ENCODE measurements at places on chromosomes 6 and 20. TPM values are rescaled to one million over a fixed set of nuclear protein-coding genes. Genes with fewer than 3 reads are reported as not detected.

DNA sequence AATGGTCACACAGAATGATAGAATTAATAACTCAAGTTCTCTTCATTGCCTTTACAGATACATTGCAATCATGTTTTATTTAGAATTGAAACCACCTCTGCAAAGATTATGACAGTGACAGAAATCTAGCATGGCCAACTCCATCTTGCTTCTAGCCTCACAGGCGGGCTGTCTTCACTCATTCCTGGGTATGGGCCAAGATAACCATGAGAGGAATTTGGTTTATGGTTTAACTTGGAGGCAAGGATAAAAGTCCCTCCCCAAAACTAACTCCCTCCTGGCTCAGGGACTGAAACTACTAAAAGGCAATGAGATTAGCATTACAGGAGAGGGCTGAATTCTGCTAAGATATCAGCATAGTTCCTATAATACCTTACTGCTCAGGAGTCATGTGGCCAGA, 95.2 kb upstream of the CST7 start:
- no peak for DNase-seq

GRCh38 chr20:5652626-5653553, 97.3 kb upstream of the SHLD1 start:
- DNase-seq, result no peak

DNA sequence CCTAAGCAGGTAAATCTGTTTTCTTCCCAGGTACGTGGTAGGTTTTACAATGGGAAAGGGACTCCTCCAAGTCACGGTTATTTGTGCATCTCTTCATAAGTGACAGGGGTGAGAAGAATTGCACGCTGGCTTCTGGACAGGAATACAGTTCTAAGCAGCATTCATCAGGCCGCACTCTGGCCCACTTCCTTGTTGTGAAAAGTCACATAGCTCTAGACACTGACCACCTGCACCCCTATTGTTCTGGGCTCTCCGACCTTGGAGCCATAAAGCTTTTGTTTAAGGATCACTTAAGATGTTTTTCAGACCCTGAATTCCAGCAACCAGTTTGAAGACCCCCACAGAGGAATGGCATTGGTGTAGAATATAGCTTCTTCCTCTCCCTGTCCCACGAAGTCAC, 31.4 kb downstream of the RAMACL start:
- no peak for DNase-seq

The WFDC9 gene
- not detected for total RNA-seq

DNA sequence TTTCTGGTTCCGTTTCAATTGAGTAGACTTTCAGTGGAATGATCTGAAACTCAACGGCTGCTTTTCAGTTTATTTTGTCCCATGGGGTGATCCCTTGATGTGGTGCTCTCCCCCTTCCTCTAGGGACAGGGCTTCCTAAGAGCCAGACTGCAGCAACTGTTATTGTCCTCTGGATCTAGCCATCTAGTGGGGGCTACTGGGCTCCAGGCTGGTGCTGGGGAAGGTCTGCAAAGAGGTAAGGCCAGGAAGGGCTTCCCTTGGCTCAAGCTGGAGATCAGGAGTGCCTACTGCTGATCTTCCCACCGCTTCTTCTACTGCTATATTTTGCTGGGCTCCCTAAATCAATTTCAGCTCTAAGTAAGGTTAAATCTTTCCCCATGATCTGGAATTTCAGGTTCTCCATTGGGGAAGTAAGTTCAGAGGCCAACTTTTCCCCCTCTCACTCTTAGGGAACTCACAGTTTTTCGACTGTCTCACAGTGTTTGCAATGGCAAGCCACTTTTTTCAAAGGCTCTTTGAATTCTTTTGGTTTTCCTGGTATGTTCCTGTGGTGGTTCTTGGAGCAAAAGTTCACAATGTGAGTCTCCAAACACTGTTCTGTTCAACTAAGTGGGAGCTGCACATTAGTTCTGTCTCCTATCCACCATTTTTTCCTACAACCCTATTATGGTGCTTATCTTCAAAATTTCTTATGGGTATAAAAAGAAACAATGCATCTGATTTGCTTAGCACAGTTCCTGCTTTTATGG, 286.2 kb upstream of the EXOC2 start:
- DNase-seq, result no peak

The RNASET2 gene
- total RNA-seq, result 28.2 TPM

GRCh38 chr6:50681213-50681824, 32.0 kb upstream of the TFAP2D start:
- no peak for DNase-seq

DNA sequence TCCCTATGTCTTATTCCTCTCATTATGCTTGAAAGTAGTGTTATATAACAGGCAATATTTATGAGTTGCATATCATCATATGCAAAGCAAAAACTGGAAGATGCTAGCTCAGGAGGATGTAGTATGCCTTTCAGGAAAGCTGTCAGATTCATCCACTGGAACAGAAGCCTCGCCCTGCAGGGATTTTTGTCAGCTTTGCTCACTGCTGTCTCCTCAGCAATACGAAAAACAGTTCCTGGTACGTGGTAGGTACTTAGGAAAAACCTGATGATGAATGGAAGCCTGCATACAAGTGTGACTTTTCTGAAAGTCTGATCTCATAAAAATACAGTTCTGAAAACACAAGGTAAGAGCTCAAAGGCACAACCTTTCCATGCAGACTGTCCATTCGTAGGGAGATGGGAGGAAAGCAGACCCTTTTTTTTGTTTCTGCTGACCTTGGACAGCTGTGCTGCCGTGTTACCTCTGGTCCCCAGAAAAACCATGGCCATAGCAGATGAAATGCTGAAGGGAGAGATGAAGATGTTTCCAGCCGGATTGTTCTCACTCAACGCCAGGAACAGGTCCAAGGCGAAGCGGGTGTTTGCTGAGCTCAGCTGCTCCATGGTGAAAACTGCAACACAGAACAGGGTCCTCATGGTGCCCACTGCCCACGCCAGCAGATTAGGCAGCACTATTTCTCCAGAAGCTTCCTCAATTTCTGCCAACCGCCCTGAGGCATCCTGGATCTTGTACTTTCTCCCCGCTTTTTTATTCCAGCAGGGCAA, 1.5 kb downstream of the SERPINB1 start:
- DNase-seq, result no peak

DNA sequence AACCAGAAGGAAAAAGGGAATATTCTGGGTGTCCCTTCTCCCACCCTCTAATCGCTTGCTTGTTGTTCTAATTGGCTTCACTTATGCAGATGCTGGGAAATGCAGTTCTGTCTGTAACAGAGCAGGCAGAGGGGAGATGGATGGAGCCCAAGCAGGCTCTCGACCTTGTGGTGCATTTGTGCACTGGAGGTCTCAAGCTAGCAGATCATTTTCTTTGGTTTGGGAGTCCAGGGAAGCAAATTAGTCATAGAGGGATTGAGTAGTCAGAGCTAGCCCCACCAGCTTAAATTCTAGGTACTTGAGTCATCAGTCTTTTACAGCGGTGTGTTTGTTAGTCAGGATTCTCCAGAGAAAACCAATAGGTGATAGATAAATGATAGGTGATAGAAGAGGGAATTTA, 234.7 kb upstream of the ECI2 start:
- no peak for DNase-seq

DNA sequence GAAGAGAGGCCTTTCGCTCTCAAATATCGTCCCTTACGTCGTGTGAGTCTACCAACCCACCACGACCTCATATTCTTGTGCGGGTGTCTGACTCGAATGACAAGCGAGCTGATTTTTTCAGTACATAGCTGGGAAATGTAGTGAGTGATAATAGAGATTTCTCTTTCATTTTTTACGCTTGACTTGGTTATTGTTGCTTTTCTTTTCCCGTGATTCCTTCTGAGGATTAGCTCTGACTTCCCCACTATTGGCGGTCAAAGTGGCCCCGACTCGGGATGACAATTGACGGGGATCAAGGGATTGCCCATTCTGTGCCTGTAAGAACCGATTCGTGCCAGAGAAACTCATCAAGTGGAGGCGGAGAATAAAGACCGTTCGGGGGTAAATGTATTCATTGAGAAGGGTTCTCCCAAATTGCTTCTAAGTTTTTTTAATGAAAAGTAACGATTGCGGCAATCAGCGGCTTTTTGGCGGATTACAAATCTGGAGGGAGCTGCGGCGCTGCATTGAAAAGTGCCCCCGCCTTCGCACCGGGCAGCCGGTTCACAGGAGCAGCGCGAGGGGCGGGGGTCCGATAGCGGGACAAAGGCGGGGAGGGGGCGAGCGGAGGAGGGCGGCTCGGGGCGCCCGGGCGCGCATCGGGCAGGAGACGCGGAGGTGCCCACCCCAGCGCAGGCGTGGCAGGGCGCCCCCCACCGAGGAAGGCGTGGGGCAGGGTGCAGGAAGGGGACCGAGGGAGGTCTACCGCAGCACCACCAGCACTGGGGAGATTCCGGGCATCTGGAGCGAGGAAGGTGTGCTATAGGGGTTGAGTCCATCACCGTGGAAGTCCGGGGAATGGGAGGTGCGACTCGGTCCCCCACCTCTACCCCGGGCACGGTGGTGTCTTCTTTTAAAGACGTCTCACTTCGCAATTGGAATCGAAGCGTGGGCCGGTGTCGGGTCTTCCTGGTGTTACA, 44.5 kb upstream of the OSTM1 start:
- peak; percentile 57 for DNase-seq

- DNase-seq, result no peak
Observed at GRCh38 chr20:54257071-54257816, 49.4 kb downstream of the PFDN4 start.

GRCh38 chr20:59253779-59254319, 46.6 kb upstream of the EDN3 start:
- no peak for DNase-seq

The RBPJL gene
- not detected for total RNA-seq

DNA sequence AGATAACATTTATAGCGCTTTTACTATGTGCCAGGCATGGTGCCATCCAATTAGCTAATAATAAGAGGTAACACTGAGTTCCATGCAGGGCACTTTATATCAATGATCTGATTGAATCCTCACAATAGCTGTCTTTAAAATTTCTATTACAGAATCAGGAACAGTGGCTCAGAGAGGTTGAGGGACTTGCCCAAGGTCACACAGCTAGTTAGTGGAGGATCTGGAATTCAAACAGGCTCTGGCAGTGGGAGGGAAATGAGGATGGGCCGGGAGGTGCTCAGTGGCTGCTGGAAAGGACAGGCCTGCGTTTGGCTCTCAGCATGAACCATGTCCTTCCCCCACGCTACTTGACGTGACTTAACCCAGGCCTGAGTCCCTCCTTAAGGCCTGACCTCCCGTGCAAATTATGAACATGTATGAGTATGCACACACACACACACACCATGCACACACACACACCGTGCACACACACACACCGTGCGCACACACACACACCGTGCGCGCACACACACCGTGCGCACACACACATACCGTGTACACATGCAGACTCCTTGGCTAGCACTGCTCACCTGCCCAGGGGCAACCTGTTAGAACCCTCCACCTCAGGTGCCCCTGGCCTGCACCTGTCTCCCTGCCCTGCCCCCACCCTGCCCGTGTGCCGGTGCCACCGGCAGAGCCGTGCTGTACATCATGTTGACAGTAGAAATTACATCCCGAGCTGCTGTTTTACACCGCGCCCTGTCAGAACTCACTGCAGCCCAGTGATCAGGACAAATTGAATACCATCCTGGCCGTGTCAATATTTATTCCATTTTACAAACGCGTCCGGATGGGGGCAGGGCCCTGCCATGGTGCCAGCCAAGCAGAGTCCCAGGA, 43.7 kb downstream of the CDH22 start:
- no peak for DNase-seq

- DNase-seq, result no peak
Observed at GRCh38 chr20:23286346-23286745, 64.2 kb upstream of the NXT1 start.

DNA sequence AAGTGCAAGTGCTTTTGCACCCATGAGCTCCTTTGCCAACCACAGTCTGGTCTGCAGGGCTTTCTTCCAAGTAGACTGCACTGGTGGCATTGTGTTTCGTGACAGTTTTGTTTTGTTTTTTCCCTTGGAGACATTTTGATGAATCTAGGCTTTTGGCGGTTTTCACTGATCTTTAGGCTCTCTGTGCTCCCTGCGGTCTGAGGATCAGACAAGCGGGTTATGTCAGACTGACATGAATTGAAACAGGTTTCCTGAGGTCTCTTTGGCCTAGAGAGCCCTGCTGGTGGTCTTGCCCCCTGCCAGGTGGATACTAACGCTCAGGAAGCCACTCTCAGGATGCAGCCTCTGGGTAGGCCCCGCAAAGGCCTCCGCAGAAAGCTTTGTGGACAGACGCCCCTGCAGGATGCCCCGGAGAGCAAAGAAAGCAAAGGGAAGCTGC, 555.4 kb upstream of the AGPAT4 start:
- peak; percentile 51 for DNase-seq

DNA sequence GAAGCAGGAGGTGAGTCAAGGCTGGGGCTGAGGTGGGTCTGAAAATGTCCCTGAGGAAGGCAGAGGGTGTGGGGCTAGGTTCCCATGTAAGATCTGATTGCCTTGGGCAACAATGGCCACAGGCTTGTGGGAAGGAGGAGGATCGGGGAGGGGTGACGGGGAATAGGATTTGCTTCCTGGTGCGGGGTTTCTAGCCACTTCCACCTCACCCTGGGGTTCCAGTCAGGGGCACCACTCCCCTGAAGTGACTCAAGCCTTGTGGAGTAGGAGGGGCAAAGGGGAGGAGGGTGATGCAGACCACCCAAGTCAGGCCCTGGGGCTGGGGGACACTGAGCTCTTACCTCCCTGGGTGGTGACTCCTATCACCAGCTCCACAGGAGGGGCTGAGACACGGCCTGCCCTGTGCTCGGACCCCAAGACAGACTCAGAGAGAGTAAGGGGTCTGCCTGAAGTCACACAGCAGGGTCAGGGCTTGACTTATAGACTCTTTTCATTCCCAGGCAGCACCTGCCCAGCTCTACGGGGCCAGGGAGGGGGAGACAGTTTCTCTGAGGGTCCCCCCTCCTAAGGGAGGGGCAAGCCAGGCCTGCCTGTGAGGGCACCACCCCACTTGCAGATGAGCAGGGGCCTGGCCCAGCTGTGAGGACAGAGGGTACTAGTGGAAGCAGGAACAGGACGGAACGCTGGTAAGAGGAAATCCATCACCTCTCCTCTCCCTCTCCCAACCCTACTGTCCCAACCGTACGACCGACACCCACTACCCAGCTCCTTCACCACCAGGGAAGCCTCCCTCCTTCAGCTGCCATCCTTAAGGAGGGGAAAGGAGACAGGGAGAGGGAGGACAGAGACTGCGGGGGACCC, 12.4 kb upstream of the SPDEF start:
- DNase-seq, result no peak

The ZSCAN23 gene
- 4.1 TPM for total RNA-seq

DNA sequence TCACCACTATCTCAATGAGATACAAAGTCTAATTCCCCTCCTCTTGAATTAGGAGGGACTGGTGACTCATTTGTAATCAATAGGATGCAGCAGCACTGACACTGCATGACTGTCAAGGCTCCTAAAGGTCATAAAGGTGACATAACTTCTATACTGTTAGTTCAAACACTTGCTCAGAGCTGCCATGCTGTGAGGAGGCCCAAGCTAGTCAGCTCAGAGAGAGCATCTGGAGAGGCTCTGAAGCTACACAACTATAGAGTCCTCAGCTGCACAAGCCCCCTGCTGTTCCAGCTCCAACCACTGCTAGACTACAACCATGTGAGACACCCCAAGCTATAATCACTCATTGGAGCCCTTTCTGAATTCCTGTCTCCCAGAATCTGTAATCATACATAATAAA, 17.0 kb upstream of the HEY2 start:
- no peak for DNase-seq

All from H9 (cell line).